ENCODE measurements at places on chromosomes 7 and 10.

GRCh38 chr7:75033826-75034225 is 39.8 kb downstream of the RCC1L start:
- no peak for DNase-seq

- DNase-seq = no peak
Measured at GRCh38 chr10:119263951-119264617, 56.7 kb downstream of the GRK5 start.

DNA sequence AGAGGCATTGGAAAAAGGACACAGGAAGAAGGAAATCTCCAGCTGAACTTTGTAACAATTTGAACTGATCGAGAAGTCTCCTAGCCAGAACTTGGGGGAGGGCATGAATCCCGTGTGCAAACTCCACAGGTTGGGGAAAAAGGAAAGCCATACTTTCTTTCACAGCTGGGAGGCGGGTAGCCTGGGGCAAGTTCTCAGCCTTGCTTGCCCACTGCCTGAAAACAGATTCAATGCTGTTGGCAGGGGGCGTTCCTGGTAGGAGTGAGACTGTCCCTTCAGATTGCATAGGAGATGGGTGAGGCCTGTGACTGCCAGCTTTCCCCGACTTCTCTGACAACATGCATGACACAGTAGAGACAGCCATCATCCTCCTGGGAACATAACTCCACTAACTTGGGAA is 289.1 kb upstream of the PHF14 start:
- no peak for DNase-seq

DNA sequence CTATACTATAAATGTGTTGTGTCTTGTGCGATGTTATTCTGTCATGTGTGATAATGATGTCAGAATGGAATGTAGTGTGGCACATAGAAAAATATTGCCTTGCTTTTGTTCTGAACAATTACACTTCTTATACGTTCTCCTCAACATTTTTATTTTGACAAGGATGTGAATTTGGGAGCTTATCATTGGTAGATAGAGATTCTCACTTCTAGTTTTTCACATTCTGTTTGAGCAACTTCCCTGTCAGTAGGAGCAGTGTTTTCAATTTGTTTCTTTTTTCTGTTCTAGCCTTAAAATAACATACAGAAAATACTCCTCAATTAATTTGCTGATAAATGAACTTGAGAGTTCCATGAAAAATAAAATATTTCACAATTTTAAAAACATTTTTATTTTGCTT is 17.6 kb downstream of the SUN3 start:
- DNase-seq = no peak

GRCh38 chr7:3951316-3952055 is 650.4 kb downstream of the SDK1 start:
- no peak for DNase-seq

GRCh38 chr7:15682111-15682510 is 4.4 kb downstream of the MEOX2 start:
- DNase-seq = no peak

DNA sequence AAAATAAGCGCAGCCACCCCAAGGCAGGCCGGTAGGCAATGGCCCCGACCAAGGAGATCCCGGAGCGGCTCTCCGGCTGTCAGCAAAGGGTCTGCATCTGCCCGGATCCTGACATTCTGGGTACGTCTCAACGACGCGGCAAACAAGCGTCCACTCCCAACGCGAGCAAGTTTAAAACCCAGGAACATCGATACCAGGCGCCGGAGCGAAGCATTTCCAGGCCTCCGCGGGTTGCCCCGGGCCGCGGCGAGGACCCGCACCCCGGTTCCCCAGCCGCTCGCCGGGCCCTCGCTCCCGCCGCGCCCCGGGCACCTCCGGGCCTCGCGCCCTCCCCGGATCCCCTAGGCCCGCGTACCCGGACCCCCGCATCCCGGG is 453 bp downstream of the URGCP start:
- DNase-seq = peak; percentile 57

- DNase-seq = no peak
Measured at GRCh38 chr10:71143170-71143569, 69.2 kb upstream of the UNC5B start.

DNA sequence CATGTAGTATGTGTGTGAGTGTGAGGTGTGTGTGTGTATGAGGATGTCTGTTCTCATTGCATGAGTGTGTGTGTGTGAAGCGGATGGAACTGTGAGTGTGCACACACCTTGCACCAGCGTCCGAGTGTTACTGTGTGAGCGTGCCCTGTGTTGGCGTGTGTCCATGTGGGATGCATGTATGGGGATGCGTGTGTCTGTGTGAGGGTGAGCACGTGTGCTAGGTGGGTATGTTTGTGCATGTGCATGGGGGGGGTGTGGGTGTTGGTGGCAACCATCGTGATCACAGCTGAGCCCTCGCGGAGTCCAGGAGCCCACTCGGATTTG is 6.4 kb downstream of the KNDC1 start:
- no peak for DNase-seq

- DNase-seq = no peak
Measured at GRCh38 chr10:108785011-108785410, 1138.3 kb downstream of the XPNPEP1 start.

DNA sequence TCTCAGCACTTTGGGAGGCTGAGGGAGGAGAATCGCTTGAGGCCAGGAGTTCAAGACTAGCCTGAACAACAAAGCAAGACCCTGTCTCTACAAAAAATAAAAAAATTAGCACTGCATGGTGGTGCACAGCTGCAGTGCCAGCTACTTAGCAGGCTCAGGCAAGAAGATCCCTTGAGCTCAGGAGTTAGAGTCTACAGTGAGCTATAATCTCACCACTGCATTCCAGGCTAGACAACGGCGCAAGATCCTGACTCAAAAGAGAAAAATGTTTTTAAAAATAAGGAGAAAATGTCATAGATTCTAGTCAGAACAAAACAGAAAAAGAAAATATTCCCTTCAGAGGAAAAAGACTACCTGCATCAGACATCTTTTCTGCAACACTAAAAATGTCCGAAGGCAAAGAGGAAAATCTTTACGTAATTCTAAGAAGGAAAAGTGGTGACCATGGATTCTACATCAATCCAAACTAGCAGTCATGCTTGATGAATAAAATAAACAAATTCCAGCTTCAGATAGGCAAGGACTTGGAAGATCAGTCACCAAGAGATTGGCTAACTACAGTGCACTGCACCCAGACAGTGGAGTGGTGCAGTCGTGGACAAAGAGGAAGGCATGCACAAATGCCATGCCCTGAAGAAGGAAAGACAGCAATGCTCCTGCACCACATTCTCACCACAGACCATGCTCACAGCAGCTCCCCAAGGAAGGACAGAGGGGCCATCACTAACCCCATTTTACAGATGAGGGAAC is 54.3 kb downstream of the ERCC6 start:
- DNase-seq = no peak

DNA sequence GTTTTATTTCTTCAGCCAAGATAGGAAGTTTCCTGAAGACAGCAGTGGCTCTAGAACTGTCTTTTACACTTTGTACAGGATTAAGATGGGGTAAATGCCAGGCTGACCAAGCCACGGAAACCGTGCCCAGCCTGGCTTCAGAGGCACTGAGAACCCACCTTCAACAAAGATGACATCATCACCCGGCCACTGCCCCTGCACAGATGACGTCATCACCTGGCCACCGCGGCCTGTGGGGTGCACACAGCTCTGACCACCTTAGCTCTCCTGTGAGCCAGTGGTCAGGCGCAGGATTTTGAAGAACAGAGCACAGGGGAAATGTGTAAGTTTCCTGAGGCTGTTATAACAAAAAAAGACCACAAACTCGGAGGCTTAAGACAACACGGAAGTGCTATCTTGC is 486.4 kb upstream of the MKI67 start:
- DNase-seq = no peak

DNA sequence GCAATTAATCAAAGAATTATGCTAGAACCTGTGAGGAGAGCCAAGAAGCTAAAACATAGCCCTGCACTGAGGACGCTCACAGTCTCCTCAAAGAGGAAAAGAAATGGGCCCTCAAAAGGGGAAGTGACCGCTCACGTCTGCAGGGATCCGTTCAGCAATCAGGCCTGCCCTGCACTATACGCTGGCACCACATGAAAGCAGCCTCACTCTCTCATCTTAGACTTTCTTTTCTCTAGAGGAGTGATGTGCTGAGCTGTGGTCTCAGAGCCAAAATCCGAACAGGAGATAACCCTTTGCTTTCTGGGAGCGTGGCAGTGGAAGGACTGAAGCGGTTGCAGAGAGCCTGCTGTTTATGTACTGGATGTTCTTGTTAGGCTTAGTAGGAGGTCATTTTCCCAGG is 6.3 kb upstream of the IL2RA start:
- no peak for DNase-seq

GRCh38 chr7:151091431-151091830 is 5.2 kb downstream of the AGAP3 start:
- no peak for DNase-seq

DNA sequence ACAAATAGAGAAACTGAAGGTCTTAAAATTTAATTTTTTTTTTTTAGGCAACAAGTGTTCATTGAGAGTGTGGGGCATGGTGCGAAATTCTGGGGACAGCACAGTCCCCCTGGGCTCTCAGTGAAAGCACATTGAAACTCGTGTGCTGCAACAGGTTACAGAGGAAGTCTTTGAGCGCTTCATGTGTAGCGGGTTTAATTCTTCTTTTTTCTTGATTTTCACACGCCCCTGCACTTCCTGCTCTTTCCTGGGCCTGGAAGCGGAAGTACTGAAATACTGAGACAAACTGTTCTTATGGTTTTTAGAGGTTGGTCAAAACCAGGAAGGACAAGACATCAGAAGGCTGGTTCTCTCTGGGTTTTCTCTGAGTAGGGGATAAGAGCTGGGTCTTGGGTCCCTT is 203.5 kb downstream of the PTEN start:
- DNase-seq = no peak

DNA sequence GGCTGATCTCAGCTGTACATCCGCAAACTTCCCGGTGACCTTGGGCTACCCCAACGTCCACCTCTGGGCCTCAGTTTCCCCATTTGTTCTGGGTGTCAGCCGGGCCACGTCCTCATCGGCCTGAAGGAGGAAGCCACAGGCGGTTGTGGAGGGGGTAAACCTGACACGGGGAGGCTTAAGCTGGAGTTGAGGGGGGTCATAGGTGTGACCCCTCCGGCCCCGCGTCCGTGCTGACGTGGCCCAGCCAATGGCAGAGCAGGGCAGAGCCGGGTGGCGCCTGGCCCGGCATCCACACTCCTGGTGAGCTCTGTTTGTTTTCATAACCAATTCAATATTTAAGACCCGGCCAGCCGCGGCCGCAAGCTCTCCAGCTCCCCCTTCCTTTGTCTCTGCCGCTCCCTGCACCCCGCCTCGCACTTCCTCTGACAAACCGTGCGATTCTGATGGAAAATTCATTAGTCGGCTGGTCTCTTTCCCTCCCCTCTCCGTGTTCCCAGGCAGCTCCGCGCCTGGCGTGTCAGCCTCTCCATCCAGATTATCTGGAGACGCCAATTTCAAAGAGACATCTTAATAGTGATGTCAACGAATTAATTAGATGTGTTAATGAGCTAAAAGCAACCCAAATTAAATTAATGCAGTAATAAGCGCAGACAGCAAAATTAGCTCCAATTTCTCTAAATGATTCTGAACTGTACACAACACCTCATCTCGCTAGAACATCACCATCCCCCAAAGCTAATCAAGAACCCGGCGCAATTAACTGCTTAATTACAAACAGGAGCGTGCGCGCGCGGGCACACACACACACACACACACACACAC is 55.4 kb downstream of the MICALL2 start:
- DNase-seq = no peak
